ENCODE measurements at places on chromosomes 2 and 18. TPM values are rescaled to one million over a fixed set of nuclear protein-coding genes. Genes with fewer than 3 reads are reported as not detected.

Gene DSG4
- not detected for total RNA-seq

Gene NEUROD1
- not detected for total RNA-seq

Gene SFXN5
- total RNA-seq: 17.1 TPM

DNA sequence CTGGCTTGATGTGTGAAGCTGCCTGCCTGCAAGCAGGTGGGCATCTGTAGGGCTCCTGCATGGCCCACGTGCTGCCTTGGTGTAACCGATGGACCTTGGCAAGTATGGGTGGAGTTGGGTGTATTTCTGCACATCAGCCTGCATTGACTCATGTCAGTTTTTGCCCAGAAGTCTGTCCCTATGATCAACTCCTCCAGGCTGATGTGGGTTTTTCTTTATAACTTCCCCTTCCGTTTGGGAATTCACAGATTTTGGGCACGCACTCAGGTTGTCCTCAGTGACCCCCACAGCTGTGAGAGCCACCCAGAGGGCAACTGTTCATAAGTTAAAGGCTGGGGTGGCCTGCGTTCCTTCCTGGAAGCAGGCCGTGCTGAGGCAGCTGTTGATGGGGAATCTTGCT is 123.3 kb downstream of the NCK2 start:
- peak; percentile 18 for DNase-seq

GRCh38 chr2:42385225-42385624 is 24.2 kb upstream of the COX7A2L start:
- peak; percentile 9 for DNase-seq

DNA sequence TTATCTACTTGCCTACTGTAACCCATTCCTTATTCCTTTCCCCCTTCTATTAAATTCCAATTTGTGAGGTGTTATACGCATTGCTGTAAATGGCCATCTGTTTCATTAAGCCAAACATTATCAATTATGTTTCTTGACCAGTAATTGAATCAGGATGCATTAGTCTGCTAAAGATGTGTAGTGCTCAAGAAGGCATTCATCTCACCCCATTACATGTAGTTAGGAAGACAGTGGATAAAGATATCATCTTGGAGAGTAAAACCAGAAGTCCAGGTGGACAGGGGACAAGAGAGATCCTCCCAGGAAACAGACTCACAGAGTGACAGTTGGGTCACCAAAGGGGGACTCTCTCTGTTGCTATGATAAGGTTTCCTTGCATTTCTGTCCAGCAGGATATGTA is 73.3 kb upstream of the FAM98A start:
- no peak for DNase-seq

Gene HOXD8
- total RNA-seq: 23.4 TPM

- no peak for DNase-seq
Measured at GRCh38 chr2:241752253-241752652, 17.8 kb downstream of the D2HGDH start.
